Stimulated activated CD8-positive, alpha-beta memory T cell treated with anti-CD3 and anti-CD28 coated beads, Interleukin-7, amount 100 ng/mL, for 24 hours (primary cell): ENCODE measurements at places on chromosomes 1 and 21.

GRCh38 chr1:101178341-101178687 lies 58.5 kb upstream of the S1PR1 start:
- DNase-seq: no peak

GRCh38 chr1:172991674-172992400 lies 58.9 kb downstream of the TNFSF18 start:
- DNase-seq: no peak

- no peak for DNase-seq
Observed at GRCh38 chr1:172203135-172203823, 217.2 kb upstream of the C1orf105 start.

GRCh38 chr1:103517380-103518047 lies 8.0 kb upstream of the RNPC3 start:
- DNase-seq: no peak

DNA sequence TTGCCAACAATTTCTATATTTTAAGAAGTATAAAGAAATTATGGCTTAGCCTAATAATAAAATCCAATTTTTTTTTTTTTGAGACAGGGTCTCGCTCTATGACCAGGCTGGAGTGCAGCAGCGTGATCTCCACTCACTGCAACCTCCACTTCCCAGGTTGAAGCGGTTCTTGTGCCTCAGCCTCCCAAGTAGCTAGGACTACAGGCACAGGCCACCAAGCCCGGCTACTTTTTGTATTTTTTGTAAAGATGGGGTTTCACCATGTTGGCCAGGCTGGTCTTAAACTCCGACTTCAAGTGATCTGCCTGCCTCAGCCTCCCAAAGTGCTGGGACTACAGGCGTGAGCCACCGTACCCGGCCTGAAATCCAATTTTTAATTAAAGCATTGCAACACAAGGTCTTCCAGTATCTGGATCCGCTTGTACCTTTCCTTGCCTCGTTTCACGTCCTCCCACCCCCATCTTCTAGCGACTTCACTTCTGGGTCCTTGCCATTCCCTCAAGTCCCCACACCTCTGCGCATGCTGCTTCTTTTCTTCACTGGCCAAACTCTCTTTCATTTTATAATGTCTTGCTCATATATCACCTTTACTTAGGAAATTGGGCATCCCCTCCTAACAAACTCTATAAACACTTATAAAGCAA lies 2.3 kb downstream of the FUBP1 start:
- DNase-seq: no peak

GRCh38 chr1:185559684-185560331 lies 174.4 kb upstream of the HMCN1 start:
- no peak for DNase-seq

- no peak for DNase-seq
Observed at GRCh38 chr1:177517546-177517945, 346.8 kb downstream of the BRINP2 start.

DNA sequence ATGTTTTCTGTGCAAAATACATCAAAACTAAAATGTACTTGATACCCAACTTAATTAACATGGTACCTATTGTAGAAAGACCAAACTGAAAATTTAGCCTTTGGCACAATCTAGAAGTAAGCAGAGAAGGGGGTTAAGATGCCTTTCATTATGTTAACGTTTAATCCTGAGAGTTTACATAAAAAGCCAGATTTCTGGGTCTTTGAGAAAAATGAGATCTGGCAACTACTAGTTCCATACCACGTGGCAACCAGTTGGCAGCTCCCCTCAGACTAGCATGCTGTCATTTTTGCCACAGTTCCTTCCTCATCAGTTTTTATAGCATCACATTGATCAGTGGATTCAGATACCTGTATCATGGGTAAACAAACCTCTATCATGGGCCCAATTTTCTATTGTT lies 1.5 kb downstream of the RO60 start:
- DNase-seq: no peak

- no peak for DNase-seq
Observed at GRCh38 chr21:32135401-32136363, 143.2 kb downstream of the MIS18A start.

- DNase-seq: no peak
Observed at GRCh38 chr21:29289317-29289716, 9.4 kb upstream of the BACH1 start.

- no peak for DNase-seq
Observed at GRCh38 chr21:44805859-44806258, 4.2 kb upstream of the UBE2G2 start.

- DNase-seq: no peak
Observed at GRCh38 chr1:109819906-109820305, 56.2 kb upstream of the EPS8L3 start.

DNA sequence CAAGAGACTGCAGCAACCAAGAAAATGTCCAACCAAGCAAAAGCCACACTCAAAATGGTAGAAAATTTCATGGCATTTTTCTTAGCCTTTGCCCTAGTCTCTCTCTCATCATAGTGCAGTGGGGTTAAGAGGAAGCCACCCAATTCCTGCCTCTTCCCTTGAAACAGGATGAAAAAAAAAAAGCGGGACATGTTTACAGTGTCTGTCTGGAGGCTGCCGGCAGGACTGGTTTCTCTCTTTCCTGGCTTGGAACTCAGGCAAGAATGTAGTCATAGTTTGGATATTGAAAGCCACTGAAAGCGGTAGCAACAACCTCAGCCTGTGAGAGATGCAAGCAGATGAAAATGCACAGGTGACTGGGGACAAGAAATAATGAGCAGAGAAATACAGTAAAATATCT lies 13.3 kb upstream of the TNFSF18 start:
- DNase-seq: no peak

- no peak for DNase-seq
Observed at GRCh38 chr1:211732293-211732980, 57.0 kb upstream of the NEK2 start.

- DNase-seq: no peak
Observed at GRCh38 chr1:234670967-234671626, 61.1 kb upstream of the IRF2BP2 start.

- no peak for DNase-seq
Observed at GRCh38 chr1:145887631-145888030, 2.0 kb upstream of the ANKRD35 start.

- no peak for DNase-seq
Observed at GRCh38 chr1:210233495-210234328, 1.1 kb downstream of the SERTAD4 start.

DNA sequence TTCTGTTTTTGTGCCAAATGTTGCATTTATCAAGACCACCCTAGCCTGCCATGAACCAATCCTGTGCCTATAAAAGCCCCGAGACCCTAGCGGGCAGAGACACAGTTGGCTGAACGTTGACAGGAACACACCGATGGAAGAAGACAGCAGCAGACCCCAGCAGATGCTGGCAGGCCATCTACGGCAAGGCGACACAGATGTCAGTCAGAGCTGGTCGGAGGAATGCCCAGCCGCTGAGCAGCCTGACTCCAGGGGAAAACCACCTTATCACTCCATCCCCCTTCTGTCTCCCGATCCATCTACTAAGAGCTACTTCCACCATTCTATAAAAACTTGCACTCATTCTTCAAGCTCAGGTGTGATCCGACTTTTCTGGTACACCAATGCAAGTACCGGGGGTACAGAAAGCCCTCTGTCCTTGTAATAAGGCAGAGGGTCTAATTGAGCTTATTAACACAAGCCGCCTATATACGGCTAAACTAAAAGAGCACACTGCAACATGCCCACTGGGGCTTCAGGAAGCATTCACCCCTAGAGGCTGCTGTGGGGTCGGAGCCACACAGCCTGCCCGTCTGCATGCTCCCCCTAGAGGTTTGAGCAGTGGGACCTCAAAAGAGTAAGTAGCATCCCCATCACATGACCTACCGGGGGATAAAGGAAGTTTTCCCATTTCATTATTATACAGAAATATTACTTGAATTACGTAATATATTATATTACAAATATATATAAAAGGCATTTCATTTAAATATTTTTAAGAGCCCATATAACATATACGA lies 1156.3 kb upstream of the B3GALT2 start:
- no peak for DNase-seq

- DNase-seq: no peak
Observed at GRCh38 chr1:58809325-58810010, 25.6 kb upstream of the JUN start.

GRCh38 chr1:178821134-178821866 lies 49.6 kb downstream of the ANGPTL1 start:
- no peak for DNase-seq

DNA sequence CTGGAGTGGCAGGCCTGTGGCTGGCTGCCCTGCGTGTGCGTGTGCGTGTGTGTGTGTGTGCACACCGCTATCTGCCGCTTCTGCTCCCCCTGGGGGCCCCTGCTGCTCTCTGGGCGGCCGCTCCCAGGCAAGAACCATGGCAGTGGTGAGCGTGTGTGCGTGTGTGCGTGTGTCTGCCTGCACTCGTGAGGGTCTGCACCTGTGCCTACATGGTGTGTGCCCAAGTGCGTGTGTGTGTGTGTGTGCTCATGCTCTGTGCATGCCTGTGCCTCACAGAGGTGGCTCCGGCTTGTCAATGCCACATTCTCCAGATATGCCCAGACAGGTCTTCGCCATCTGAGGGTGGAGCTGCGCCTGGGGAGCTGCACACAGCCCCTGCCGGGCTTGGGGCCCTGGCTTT lies 18.7 kb upstream of the PEX10 start:
- DNase-seq: no peak
